ENCODE measurements at places on chromosomes 2 and 18.

DNA sequence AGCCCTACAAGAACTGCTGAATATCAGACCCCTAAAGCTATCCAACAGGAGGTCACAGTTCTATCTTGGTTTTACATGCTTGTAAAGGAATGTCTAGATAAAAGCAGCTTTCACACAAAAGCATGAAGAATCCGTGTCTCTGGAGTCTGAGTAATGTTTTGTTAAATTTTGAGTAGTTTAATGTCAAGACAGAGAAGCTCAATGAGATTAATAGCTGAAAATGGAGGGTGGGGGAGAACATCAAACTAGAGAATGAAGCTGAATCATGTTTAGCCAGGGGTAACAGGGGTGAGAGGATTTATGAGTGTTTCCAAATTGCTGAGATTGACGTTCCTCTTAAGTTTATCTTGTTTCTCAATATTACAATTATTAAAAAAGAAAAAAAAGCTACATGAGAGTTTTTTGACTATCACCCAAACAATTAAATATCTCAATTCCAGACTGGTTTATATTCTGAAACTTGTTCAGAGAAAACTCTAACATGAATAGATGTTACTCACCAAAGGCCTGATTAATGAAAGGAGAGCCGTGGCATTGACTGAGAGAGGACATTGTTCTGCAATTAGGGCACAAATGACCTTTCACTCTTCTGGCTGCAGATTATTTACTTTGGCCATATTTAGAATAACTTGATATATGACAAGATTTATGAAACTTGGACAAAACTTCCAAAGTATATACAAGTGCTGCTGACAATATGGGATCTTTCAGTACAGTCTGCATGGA is 266.4 kb upstream of the ETAA1 start:
- no peak for DNase-seq

GRCh38 chr2:100222844-100223243 is 80.5 kb upstream of the AFF3 start:
- no peak for DNase-seq

DNA sequence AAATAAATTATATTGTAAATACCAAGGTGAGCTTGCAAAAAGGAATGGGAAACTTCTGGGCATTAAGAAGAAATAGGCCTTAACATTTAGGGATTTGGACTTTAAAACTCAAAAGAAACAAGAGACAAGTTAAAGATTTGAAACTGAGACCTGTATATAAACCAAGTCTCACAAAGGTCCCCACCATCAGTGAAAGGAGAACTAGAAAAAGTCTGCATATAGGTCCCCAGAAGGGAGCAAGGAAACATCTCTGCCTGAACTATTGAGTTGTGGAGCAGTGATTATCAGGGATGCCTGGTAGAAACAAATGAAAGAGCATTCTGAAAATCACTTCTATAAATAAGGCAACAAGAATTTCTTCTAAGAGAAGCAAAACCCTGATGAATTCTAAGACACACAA is 30.5 kb upstream of the ITGAV start:
- DNase-seq, result no peak

- DNase-seq, result no peak
Measured at GRCh38 chr2:28527196-28527595, 31.3 kb downstream of the PLB1 start.

GRCh38 chr2:33136056-33136455 is 189.3 kb downstream of the LTBP1 start:
- DNase-seq, result no peak

DNA sequence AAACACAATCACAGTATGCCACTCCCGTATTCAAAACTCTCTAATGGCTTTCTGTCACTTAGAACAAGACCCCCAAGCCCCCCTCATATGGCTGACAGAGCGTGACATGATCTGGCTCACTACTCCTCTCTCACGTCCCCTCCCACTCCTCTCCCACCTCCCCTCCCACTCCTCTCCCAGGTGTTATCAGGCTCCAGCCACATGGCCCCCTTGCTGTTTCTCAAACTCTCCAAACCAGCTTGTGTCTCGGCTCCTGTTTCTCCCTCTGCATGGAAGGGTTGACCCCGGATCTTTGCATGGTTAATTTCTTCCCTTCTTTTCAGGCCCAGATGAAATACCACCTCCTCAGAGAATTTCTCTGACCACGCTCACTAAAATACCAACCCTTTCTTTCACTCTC is 180.8 kb downstream of the SLC8A1 start:
- no peak for DNase-seq

DNA sequence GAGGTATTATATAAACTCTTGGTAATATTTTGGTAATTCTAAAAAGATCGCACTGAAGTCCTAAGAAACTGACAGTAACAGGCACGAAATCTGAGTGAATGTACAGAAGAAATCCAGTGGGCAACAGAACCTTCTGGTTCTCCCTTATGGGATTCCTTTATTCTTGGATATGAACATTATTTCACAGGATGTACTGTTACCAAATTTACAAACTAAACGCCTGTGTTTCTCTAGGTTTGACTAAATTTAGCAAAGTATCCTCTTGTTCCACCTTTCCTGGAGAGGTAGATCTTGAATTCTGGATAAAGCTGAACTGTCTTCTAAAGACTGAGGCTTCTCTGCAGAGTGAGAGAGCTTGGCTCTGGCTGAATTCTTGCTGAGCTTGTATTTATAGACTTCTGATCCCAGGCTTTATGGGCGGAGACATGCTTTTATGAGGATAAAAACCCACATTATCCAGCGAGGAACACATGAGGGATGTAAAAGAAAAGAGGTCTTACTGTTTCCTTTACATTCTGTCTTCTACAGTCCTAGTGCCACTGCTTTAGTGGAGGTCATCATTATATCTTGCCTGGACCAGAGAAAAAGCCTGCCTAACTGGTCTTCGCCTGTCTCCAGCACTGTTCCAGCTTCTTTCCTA is 220.8 kb downstream of the CDH2 start:
- no peak for DNase-seq
